Kidney (tissue), 22 donors: ENCODE measurements at places on chromosomes 11 and 22. TPM values are rescaled to one million over a fixed set of nuclear protein-coding genes. Genes with fewer than 3 reads are reported as not detected.

The NTM gene
- total RNA-seq = 10.3 TPM

The FAM180B gene
- total RNA-seq = not detected

The RHOD gene
- total RNA-seq = 20.9 TPM

The SLC6A5 gene
- not detected for total RNA-seq

The MS4A3 gene
- not detected for total RNA-seq

The PNPLA5 gene
- total RNA-seq = not detected

The LIN7C gene
- total RNA-seq = 37.8 TPM

The UBQLN3 gene
- total RNA-seq = 0.35 TPM

The SGSM1 gene
- total RNA-seq = 4.7 TPM

The GNAZ gene
- 5.7 TPM for total RNA-seq

DNA sequence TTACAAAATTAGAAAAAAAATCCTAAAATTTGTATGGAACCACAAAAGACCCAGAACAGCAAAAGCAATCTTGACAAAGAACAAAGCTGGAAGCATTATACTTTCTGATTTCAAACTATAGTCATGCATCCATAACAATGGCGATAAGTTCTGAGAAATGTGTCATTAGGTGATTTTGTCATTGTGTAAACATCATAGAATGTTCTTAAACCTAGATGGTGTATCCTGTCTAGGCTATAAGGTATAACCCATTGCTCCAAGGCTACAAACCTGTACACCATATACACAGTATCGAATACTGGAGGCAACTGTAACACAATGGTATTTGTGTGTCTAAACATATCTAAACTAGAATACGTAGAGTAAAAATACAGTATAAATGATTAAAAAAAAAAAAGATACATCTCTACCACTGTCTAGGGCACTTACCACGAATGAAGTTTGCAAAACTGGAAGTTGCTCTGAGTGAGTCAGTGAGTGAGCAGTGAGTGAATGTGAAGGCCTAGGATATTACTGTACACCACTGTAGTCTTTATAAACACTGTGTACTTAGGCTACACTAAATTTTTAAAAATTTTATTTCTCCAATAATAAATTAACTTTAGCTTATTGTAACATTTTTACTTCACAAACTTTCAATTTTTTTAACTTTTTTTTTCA, 18.1 kb upstream of the SC5D start:
- no peak for DNase-seq
- no peaks in the 10 kb centered on the region for H3K27me3 ChIP-seq
- H3K36me3 ChIP-seq = no peaks in the 10 kb centered on the region
- H3K4me3 ChIP-seq = no peak overlapping the region
- H3K4me1 ChIP-seq = no peaks in the 10 kb centered on the region

GRCh38 chr22:17358415-17358814, 10.8 kb upstream of the CECR2 start:
- no peaks in the 10 kb centered on the region for H3K36me3 ChIP-seq
- no peaks in the 10 kb centered on the region for H3K4me1 ChIP-seq
- DNase-seq = peak; percentile 22
- H3K4me3 ChIP-seq = no peak overlapping the region
- H3K27me3 ChIP-seq = no peaks in the 10 kb centered on the region

DNA sequence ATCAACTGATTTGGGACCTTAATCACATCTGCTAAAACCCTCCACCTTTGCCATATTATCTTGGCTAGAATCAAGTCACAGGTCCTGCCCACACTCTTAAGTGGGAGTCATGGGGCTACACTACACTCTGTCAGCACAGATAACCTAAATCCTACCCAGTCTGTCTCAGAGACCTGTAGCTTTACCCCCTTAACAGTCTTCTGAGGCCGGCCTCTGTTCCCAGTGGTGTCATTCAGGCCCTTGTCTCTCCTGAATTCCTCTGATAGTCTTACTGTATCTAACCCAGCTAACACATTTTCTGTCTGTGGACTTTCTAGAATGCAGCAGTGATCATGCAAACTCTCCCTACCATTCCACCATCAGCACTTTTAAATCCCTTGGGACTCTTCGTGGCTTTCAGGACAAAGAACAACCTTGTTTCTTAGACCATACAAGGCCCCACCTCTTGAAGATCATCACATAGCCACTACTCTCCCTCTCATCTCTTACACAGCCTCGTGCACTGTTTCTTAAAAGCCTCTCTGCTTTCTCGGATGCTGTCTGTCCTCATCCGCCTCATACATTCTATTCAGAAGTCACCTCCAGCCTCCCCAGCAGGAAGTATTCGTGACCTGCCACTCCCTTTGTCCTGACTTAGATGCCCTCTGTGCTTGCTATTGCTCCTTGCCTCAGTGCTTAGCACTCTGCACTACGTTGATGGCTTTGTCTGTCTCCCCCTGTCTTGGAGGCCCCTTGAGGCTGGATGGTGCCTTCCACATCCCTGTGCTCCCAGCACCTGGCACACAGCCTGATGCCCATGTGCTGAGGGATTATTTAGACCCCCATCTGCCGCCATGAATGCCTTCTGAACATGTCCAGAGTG, 57.9 kb downstream of the PANX1 start:
- H3K27me3 ChIP-seq = no peaks in the 10 kb centered on the region
- no peaks in the 10 kb centered on the region for H3K36me3 ChIP-seq
- peaks cover 2% of the 10 kb centered on the region for H3K4me1 ChIP-seq
- DNase-seq = no peak
- no peak overlapping the region for H3K27ac ChIP-seq
- H3K4me3 ChIP-seq = no peak overlapping the region

DNA sequence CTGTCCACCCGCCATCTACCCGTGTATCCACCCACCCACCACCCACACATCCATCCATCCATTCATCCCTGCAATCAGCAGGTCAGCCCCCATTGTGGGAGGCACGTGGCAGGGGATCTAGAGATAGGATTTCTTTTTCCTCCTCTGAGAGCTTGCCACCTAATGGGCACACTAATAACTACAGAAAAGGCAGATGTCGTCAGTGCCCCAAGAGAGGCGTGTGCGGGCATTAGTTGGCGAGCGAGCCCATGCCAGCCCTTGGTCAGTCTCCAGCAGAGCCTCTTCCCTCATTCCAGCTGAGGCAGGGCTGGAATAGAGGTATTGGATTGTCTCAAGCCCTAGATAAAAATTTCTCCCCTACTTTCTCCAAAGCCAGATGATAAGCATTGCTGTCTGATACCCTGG, 9.7 kb downstream of the USP2 start:
- peaks cover 7% of the 10 kb centered on the region for H3K4me1 ChIP-seq
- H3K36me3 ChIP-seq = no peaks in the 10 kb centered on the region
- H3K27me3 ChIP-seq = no peaks in the 10 kb centered on the region
- peak overlapping the region; percentile 53 for H3K4me3 ChIP-seq
- peak; percentile 62 for DNase-seq
- peak overlapping the region; percentile 91 for H3K27ac ChIP-seq

- DNase-seq = no peak
- H3K36me3 ChIP-seq = no peaks in the 10 kb centered on the region
- H3K4me3 ChIP-seq = no peak overlapping the region
- H3K27ac ChIP-seq = no peak overlapping the region
Observed at GRCh38 chr11:113174882-113175281, 139.5 kb upstream of the TTC12 start.

GRCh38 chr11:14541192-14541947, 21.2 kb upstream of the PSMA1 start:
- H3K36me3 ChIP-seq = no peaks in the 10 kb centered on the region
- no peak overlapping the region for H3K27ac ChIP-seq
- no peaks in the 10 kb centered on the region for H3K4me1 ChIP-seq
- no peaks in the 10 kb centered on the region for H3K27me3 ChIP-seq

- no peak for DNase-seq
- H3K27me3 ChIP-seq = no peaks in the 10 kb centered on the region
- no peaks in the 10 kb centered on the region for H3K4me1 ChIP-seq
- no peak overlapping the region for H3K4me3 ChIP-seq
Observed at GRCh38 chr11:34676227-34676626, 55.3 kb downstream of the EHF start.

GRCh38 chr11:16926883-16927626, 87.2 kb downstream of the PLEKHA7 start:
- H3K4me3 ChIP-seq = no peak overlapping the region
- H3K27ac ChIP-seq = no peak overlapping the region
- H3K27me3 ChIP-seq = no peaks in the 10 kb centered on the region
- peaks cover 30% of the 10 kb centered on the region for H3K4me1 ChIP-seq
- DNase-seq = no peak

DNA sequence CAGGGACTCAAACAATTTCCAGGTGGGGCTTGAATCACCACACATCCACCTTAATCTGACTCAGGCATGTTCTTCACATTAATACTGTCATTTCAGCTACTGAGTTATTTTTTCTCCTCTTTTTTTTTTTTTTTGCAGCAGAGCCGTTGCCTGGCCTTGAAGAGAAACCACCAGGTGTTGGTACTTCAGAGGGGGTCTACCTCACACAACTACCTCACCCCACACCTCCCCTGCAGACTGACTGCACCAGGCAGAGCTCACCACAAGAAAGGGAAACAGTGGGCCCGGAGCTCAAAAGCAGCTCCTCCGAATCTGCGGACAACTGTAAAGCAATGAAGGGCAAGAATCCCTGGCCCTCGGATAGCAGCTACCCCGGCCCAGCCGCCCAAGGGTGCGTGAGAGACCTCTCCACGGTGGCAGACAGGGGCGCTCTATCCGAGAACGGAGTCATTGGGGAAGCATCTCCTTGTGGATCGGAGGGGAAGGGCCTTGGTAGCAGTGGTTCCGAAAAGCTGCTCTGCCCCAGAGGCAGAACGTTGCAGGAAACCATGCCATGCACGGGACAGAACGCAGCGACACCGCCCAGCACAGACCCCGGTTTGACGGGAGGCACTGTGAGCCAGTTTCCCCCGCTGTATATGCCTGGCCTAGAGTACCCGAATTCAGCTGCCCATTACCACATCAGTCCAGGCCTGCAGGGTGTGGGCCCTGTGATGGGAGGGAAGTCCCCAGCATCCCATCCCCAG, 15.1 kb upstream of the SLC25A18 start:
- no peak overlapping the region for H3K27ac ChIP-seq
- no peaks in the 10 kb centered on the region for H3K4me1 ChIP-seq
- no peak overlapping the region for H3K4me3 ChIP-seq
- H3K27me3 ChIP-seq = no peaks in the 10 kb centered on the region
- no peaks in the 10 kb centered on the region for H3K36me3 ChIP-seq

DNA sequence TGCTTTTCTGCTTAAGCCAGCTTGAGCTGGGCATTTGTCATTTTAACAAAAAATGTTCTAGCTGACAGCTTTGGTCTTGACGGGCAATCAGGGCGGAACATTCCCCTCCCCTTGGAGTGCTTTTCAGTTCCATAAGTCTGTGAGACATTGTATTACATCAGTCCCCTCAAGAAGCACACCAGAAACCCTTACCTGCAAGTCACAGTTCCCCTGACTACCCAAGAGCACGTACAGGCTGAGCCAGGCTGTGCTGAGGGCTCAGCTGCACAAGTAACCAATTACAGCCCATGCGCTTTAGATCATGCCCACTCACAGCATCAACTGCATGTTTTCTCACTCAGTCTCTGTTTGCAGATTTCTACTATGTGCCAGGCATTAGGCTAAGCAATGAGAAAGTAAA, 19.1 kb downstream of the HIRA start:
- peaks cover 7% of the 10 kb centered on the region for H3K36me3 ChIP-seq
- H3K27me3 ChIP-seq = no peaks in the 10 kb centered on the region
- no peak for DNase-seq
- no peaks in the 10 kb centered on the region for H3K4me1 ChIP-seq
- no peak overlapping the region for H3K4me3 ChIP-seq

DNA sequence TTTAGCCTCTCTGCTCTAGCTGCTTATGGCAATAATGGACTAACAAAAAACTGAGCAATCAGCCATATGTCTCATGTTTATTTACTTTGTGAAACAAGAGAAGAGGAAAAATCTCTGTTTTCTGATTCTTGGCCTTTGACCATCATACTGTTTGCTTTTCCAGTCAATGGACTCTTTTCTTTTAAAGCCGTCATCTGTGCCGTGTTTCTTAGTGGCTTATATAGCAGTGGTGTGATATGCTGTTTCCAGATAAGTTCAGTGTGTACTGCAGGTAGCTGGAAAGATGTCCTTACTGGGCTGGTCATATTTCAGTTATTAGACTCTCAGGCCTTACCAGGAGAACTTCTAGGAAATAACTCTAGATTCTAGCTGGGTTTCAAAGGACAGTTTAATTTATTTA, 33.6 kb upstream of the TECTA start:
- H3K27me3 ChIP-seq = no peaks in the 10 kb centered on the region
- H3K4me1 ChIP-seq = no peaks in the 10 kb centered on the region
- peaks cover 10% of the 10 kb centered on the region for H3K36me3 ChIP-seq
- no peak overlapping the region for H3K4me3 ChIP-seq
- no peak for DNase-seq

GRCh38 chr11:109329716-109330115, 92.3 kb upstream of the C11orf87 start:
- no peak overlapping the region for H3K27ac ChIP-seq
- no peaks in the 10 kb centered on the region for H3K27me3 ChIP-seq
- H3K36me3 ChIP-seq = no peaks in the 10 kb centered on the region
- no peak for DNase-seq
- H3K4me1 ChIP-seq = no peaks in the 10 kb centered on the region

- H3K4me3 ChIP-seq = no peak overlapping the region
- no peak overlapping the region for H3K27ac ChIP-seq
- H3K27me3 ChIP-seq = no peaks in the 10 kb centered on the region
- DNase-seq = no peak
- H3K4me1 ChIP-seq = no peaks in the 10 kb centered on the region
Observed at GRCh38 chr11:18280438-18281045, 14.5 kb downstream of the SAA1 start.
